ENCODE measurements at places on chromosomes 7 and 10.

GRCh38 chr7:47404010-47404409 lies 177.9 kb downstream of the TNS3 start:
- DNase-seq: no peak

- DNase-seq: no peak
Observed at GRCh38 chr10:51651063-51651462, 48.3 kb downstream of the CSTF2T start.

- no peak for DNase-seq
Observed at GRCh38 chr10:59176241-59177030, at the start of gene PHYHIPL. TSS of gene PHYHIPL (plus strand) at chr10:59176643. CDS start at chr10:59176854, 211 bp downstream.

DNA sequence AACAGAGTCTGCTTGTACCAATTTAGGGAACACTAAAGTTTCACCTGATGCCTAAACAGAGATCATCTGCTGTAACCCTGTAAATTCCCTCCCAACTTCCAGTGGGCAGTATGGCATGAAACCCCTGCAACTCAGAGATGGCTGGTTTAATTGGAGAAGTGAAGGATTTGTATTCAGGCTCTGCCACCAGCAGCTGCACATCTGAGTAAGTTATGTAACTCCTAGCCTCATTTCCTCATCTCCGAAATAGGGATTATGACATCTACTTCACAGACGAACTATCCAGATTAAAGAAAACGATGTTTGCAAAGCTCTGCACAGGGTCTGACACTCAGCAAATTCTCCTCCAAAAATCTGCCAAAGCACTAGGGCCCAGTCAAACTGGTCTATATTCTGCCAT lies 493.0 kb downstream of the KCNMA1 start:
- DNase-seq: no peak

DNA sequence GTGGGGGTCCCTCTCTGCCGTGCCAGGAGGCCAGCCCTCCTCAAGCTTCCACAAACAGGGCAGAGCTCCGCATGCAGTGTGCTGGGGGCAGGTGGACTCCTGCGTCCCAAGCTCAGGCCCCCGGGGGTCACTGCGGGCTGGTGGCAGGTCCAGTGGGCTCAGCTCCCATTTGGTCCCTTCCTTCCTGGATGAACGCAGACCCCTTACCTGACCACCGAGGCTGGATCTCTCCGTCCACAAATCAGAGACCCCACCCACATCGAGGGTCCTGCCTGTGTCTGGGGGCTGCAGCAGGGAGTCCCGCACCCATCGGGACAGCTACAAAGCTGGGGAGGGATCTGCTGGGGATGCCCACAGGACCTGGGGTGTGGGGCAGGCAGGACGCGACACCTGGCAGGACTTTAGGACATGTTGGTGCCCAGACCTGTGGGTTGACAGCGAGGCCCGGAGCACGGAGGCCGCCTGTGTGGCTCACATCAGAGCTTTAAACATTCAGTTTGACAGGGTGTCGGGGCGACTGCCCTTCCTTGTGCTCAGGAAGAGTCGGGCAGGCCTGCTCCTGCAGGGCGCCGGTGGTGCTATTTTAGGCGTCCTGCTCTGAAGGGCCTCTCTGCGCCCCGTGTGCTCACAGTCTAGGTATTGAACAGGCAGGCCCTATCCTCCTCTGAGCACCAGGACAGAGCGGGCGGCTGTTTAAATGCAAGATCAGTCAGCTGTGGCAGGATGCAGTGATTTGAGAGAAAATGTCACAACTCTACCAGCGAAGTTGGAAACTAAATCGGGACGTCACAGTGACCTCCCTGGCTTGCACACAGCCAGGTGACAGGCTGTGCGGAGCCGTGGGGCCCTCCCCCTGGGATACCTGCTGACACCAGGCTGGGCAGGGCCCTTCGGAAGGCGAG lies 15.9 kb upstream of the CFAP46 start:
- DNase-seq: no peak

- DNase-seq: no peak
Observed at GRCh38 chr7:131194070-131194865, 133.4 kb upstream of the MKLN1 start.

DNA sequence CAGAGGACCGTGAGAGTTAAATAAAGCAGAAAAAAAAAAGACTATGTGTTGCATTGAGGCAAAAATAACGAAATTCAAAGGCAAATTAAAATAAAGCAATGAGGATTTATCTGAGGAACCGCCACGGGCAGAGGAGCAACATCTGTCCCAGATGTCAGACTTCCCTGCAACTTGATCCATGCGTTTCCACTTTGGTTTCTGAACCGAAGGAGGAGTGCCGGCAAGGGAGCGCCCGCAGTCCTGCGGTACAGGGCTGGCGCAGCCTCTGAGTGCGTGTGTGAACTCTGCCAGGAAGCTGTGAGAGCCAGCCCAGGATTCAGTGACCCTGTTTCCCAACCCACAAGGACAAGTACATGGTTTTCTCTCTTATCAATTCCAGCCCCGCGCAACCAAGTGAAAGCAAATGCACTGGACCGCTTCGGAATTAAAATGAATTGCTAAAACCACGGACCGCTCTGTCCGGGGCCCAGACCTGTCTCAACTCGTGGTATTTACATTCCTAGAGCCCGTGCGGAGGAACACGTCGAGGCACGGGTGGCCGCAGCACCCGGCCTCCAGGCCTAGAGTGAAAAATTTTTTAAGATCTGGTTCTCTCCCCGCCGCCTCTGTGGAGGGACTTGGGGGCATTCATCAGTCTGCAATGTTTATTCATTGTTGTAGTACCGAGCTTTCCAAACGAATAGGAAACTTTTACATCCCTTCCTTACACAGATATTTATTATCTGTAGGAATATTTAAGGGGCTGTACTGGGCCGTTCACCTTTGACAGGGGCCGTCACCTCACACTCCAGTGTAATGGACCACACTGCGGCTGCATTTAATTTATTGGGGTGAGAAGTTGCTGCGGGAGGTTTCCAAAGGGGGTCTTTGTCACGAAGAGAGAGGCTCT lies 291.5 kb upstream of the NFE2L3 start:
- no peak for DNase-seq

DNA sequence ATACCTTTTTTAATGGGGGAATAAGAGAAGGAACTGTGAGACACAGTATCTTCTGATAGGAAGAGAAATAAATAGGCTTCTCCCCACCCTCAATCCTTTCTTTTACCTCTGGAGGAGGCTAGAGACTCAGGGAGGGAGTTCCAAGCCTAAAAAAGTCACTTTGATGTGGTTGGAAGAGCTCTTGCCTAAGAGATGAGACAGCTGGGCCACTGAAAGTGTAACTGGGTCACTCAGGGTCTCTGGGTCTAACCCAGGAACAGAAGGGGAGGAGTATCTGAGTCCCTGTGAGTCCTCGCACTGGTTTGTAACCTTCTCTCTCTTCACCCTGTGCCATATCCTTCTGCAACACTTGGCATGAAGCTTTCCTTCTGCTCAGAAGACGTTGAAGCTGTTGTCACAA lies 222.9 kb upstream of the AGK start:
- no peak for DNase-seq

DNA sequence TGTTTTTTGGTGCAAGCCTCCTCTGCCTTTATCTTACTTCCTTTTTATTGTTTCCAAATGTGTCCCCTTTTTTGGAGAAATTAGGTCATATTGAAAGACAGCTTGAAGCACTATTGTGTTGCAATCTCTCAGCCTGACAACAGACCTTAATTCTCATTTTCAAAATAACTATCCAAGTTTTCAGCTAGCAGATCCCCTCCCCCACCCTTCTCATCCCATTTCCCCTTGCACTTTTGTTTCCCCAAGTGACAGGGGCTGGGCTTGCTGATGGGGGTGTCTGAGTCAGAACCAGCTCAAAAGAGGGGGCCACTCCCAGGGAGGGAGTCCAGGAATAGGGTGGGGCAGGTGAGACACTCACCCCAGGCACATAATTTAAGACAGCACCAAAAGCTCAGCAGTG lies 75.3 kb downstream of the MKI67 start:
- DNase-seq: no peak

DNA sequence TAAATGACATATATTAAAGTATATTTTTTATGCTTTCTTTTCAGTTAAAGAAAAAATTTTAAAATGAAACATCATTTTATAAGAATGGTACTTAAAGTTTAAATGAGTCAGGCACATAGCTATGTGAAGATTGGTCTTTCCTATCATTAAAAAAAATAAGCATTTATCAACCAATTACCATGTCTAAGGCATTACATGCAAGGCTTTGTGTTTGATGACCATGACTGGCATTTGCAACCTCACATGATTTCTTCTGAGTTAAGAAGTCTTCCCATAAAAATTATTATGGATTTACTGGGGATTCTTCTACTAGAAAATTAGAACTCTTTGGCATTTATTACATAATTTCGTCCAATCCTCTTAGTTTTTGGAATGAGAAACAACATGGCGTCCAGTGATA lies 776.1 kb downstream of the MAGI2 start:
- no peak for DNase-seq

- DNase-seq: peak; percentile 24
Observed at GRCh38 chr7:132771301-132771730, 195.0 kb upstream of the PLXNA4 start.

DNA sequence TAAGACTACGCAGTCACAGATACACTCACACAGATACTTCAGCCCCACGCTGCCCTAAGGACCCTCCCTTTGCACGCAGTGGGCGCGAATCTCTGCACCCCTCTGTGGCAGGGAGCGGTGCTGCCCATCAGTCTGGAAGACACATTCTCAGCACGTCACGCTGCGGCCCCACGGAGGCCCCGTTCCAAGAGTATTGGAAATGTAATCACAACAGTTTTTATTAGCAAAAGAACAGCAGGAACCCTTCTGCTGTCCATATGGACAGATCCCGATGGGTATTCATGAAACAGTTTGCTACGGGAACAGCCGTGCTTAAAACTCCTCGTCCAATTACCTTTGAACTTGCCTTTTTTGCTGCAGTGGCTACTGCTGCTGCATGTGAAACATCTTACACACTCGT lies 131.0 kb downstream of the RPS24 start:
- no peak for DNase-seq

DNA sequence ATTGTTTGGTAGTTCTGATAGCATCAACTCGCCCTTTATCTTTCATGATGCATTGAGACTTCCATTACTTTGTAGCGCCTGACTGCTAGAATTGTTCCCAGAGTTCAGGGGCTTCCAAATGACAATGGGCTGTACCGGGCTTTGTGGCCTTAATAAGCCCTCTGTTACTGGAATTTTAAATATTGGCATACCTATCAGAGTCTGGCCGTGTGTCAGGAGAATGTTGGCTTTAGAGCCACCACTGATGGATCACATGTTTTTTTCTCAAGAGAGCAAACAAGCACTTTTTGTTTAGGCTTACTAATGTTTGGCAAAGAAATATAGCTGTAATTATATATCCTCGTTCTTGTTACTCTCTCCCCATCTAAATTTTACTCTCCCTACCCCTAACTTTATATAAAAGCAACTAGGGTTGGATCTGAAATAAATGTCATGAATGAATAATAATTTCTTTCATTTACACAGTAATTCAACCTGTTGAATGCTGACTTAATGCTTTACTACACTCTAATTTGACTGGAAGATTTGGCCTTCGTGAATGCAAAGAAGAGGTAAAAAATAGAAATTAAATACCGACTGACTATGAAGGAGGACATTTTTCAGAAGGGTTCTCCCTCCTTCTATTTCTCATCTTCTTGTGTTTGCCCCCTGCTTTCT lies 396.7 kb downstream of the AUTS2 start:
- DNase-seq: no peak

- DNase-seq: no peak
Observed at GRCh38 chr7:77866786-77867536, 68.4 kb downstream of the PHTF2 start.

- no peak for DNase-seq
Observed at GRCh38 chr10:24502801-24503460, 220.8 kb downstream of the ARHGAP21 start.

DNA sequence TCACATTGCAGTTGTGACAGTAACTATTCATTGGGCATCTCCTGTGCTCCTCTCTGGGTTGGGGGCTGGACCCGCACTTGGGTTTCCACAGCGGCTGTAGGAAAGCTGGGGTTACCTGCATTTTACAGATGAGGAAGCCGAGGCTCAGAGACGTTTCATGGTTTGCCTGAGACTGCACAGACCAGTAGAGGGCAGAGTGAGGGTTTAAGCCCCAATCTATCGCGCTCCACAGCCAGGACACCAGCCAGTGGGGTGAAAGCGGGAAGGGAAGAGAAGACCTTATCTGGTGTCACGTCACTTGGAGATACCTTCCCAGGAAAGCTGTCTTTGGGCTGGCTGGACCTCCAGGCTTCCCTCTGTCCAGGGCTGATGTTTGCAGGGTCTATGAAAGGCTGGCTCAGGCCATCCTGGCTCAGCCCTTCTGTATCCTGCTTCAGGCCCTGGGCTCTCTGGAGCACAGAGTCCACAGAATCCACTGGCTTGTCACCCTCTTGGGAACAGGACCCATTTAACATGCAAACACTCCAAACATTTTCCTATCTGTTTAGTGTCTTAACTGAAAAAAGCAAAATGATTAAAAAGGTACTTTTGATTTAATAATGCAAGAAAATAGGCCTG lies 167.7 kb downstream of the EMX2 start:
- no peak for DNase-seq

DNA sequence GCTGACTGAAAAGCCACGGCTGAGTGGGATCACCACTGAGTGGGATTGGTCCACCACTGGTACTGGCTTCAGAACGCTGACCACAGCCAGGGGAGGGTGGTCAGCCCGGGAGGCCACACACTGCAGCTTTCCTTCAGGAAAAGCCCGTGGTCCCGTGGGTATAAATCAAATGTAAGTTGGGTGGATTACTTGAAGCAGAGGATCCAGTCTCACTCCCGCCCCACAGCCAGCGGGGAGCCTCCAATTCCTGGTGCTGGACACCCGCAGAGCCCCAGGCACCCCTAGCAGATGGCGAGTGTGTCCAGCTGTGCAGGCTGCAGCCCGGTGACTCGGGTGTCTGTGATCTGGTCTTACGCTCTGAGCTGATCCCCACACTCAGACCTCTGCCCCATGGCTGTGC lies 231.1 kb upstream of the ZNF32 start:
- DNase-seq: no peak

DNA sequence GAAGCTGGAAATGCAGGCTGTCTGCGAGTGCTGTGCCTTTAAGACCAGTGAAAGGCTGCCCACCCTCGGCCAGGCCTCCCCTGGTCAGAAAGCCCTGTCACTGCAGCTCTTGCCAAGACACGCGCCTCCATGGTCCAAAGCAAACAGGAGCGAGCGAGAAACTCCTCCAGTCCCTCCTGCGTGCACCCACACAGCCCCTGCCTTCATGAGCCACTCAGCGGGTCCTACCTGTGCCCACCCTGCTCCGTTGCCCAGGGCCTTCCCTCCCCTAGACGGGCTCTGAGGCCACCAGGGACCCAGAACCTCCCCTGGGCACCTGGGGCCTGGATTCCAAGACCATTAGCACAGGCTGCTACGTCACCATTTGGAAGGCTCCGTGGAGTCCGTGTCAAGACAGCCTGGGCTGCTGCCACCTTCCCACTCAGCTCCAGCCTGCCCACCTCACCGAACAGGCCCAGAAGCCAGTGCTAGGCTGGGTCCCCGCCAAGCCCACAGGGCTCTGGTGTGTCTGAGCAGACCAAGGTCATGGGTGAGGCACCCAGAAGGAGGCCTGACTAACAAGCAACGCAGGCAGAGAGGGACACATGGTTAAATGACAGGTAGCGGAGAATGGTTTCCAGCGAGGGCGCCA lies 144.5 kb downstream of the NEURL1 start:
- no peak for DNase-seq

- DNase-seq: peak; percentile 10
Observed at GRCh38 chr7:370259-370625, 80.3 kb downstream of the FOXL3 start.

- no peak for DNase-seq
Observed at GRCh38 chr7:139981511-139981895, 81.2 kb downstream of the PARP12 start.

Measured in activated CD8-positive, alpha-beta memory T cell treated with anti-CD3 and anti-CD28 coated beads, Interleukin-2, amount 50 U/mL, for 4 hours (primary cell).